ENCODE measurements at places on chromosomes 5 and 9. TPM values are rescaled to one million over a fixed set of nuclear protein-coding genes. Genes with fewer than 3 reads are reported as not detected.

The CA9 gene
- polyA plus RNA-seq = not detected

The GRXCR2 gene
- not detected for polyA plus RNA-seq

The MVB12B gene
- polyA plus RNA-seq = 1.1 TPM

The CDH10 gene
- polyA plus RNA-seq = 13.7 TPM

The MOB3B gene
- 5.7 TPM for polyA plus RNA-seq

The LHFPL2 gene
- polyA plus RNA-seq = 1.2 TPM

The PCDHA8 gene
- not detected for polyA plus RNA-seq

The STC2 gene
- 2.0 TPM for polyA plus RNA-seq

The LSM11 gene
- polyA plus RNA-seq = 7.9 TPM

The HAND1 gene
- polyA plus RNA-seq = not detected

The TRPM3 gene
- 7.1 TPM for polyA plus RNA-seq

The LHX2 gene
- not detected for polyA plus RNA-seq

The GCNT4 gene
- polyA plus RNA-seq = 0.45 TPM

The TJP2 gene
- polyA plus RNA-seq = 27.2 TPM

The IL17B gene
- polyA plus RNA-seq = not detected

The C9 gene
- polyA plus RNA-seq = 0.08 TPM

The NUTM2F gene
- polyA plus RNA-seq = not detected

The MARCHF6 gene
- 566 TPM for polyA plus RNA-seq

The FREM1 gene
- polyA plus RNA-seq = 1.6 TPM

The CTSL gene
- 73.5 TPM for polyA plus RNA-seq

The FOXD4L5 gene
- polyA plus RNA-seq = not detected

The LRRC19 gene
- not detected for polyA plus RNA-seq

The SCGB3A2 gene
- not detected for polyA plus RNA-seq

The UBAP2 gene
- polyA plus RNA-seq = 10.3 TPM

The FOXD4L3 gene
- not detected for polyA plus RNA-seq

The TEX10 gene
- 5.4 TPM for polyA plus RNA-seq

The KIF4B gene
- 0.85 TPM for polyA plus RNA-seq

The DDX4 gene
- polyA plus RNA-seq = not detected

The IFNE gene
- not detected for polyA plus RNA-seq

The SPATA31D4 gene
- not detected for polyA plus RNA-seq

The OBP2B gene
- not detected for polyA plus RNA-seq

The PCDHA3 gene
- 3.8 TPM for polyA plus RNA-seq

The MARCHF3 gene
- 17.2 TPM for polyA plus RNA-seq

The RAB3C gene
- polyA plus RNA-seq = 166 TPM
